ENCODE measurements at places on chromosomes 13 and 19.

- no peak for DNase-seq
Measured at GRCh38 chr13:94612050-94612449, 10.4 kb downstream of the GPR180 start.

DNA sequence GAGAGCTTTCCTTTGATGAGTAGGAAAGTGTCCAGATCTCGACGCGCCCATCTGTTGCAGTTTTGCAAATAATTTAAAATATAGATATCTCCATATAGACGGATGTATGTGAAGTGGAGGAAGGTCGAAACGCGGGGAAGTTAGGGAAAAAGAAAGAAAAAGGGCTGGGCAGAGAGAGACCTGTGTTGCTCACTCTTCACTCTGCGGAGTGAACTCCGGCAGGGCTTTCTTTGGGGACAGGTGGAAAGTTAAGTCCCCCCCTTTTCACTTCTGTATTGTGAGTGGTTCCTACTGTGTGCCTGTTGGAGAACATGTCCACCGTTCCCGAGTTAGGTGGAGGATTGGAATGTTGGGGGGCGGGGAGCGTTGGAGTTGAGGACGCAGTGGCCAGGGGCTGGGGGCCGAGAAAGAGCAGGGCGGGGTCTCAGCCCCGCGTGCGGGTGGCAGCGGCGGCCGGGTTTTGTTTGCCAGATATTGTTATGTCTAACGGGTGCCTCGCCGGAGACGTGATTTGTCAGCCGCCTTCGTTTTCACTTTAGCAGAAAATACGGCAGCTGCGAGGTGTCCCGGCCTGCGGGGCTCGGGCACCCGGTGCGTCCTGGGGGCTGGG lies 145.1 kb upstream of the ZNF536 start:
- DNase-seq, result no peak

DNA sequence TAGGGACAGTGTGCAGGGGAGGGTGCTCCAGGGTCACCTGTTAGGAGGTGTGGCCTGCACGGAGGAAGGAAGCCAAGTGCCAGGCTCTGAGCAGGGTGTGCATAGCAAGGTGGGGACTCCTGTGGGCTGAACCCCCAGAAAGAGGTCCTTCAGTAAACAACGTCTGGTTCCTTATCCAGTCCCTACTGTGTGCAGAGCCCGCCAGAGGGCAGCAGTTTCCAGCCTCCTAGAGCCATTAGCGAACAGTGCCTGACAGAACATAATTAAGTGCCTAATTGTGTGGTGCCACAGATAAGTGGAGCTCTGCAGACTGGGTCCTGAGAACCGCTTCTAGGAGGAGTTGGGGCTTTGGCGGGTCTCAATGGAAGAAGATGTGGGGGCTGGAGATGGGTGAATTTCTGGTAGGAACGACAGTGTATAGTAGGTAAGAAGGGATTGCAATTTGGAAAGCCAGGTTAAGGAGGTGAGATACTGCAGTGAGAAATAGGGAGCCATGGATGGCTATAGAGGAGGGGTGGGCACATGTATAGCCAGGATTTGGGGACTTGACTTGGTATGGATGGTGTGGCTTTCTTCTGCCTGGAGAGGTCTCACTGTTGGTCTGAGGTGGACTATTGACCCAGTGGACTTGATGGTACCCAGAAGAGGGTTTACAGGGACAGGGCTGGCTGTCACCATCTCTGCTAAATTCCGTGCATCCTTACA lies 323.1 kb downstream of the ZNF536 start:
- no peak for DNase-seq

DNA sequence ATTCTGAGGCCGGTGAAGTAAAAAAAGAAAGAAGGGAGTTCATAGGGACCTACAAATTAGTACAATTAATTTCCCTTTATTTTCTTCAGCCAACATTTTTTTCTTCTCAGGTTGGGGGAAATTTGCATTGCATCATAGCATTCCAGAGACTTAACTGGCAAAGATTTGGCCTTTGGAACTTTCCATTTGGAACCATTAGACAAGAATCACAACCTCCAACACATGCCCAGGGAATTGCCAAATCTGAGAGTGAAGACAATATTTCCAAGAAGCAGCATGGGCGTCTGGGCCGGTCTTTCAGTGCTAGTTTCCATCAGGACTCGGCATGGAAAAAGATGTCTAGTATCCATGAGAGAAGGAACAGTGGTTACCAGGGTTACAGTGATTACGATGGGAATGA lies 6.4 kb upstream of the ERCC5 start:
- DNase-seq, result no peak

DNA sequence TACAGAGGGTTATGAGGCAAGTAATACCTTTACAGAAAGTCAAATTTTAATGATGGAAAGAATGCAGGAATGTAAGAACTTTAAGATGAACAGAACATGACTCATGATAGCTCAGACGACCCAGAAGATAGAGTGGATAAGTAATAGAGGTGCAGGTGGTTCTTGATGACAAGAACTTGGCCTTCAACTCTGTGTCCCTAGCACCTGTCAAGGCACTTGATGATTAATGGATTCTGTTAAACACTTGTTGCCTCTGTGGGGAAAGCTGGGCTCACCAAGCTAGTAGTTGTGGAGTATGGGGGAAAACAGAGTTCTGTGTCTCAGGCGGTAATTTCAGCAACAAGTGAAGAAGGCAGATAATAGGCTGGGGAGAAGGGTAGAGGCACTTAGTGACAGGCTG lies 306.2 kb downstream of the ATP8A2 start:
- DNase-seq, result no peak
